ENCODE measurements at places on chromosomes 16 and 17.

- peaks cover 3% of the 10 kb centered on the region for H3K4me1 ChIP-seq
- peaks cover 22% of the 10 kb centered on the region for H3K27me3 ChIP-seq
- peak within 1 kb of the TSS; percentile 78 for H3K4me3 ChIP-seq
- no peaks in the 10 kb centered on the region for H3K36me3 ChIP-seq
- DNase-seq: no peak
Measured at GRCh38 chr16:30010844-30011713, at the start of gene DOC2A. Gene DOC2A, minus strand, starts transcription at chr16:30011027. Its CDS starts 805 bp downstream, at chr16:30010222.

GRCh38 chr17:29115961-29116803 is 64.0 kb downstream of the MYO18A start:
- H3K36me3 ChIP-seq: peaks cover 44% of the 10 kb centered on the region
- H3K27ac ChIP-seq: no peak overlapping the region

- peak overlapping the region; percentile 94 for H3K4me3 ChIP-seq
- DNase-seq: peak; percentile 28
- H3K27me3 ChIP-seq: no peaks in the 10 kb centered on the region
- H3K4me1 ChIP-seq: peaks cover 15% of the 10 kb centered on the region
- H3K36me3 ChIP-seq: peaks cover 25% of the 10 kb centered on the region
Measured at GRCh38 chr17:7393613-7394451, 493 bp downstream of the PLSCR3 start.

- no peaks in the 10 kb centered on the region for H3K36me3 ChIP-seq
- peak overlapping the region; percentile 62 for H3K27ac ChIP-seq
- peak overlapping the region; percentile 45 for H3K4me3 ChIP-seq
- peak; percentile 14 for DNase-seq
Measured at GRCh38 chr16:19804538-19805323, 79.9 kb downstream of the GPRC5B start.

DNA sequence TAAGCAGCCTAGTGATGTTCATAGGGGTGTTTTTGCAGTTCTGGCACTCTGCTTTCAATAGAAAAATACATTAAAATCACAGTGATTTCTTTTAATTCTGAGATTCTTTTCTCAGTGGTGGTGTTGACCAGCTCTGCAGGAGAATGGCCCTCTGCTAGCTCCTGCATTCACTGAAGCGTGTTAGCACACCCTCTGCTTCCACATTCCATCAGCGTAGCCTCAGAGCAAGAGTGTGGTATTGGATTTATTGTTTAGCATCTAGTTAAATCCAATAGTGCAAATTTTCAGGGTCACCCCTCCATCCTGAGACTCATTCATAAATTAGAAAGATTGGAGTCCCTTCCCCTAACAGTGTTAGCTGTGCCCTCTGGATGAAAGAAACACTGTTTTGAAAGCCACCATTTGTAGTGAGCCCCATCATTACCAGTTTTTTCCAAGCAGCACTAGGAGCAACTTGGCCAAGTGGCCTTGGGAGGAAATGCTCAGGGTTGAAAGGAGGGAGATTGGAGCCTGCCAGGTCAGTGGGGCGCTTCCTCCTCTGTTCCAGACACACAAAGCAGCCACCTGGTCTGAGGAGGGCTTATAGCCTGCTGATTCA is 45.7 kb downstream of the B9D1 start:
- H3K36me3 ChIP-seq: peaks cover 3% of the 10 kb centered on the region
- H3K4me1 ChIP-seq: peaks cover 7% of the 10 kb centered on the region
- H3K27ac ChIP-seq: no peak overlapping the region
- H3K4me3 ChIP-seq: no peak overlapping the region
- H3K27me3 ChIP-seq: peaks cover 2% of the 10 kb centered on the region

DNA sequence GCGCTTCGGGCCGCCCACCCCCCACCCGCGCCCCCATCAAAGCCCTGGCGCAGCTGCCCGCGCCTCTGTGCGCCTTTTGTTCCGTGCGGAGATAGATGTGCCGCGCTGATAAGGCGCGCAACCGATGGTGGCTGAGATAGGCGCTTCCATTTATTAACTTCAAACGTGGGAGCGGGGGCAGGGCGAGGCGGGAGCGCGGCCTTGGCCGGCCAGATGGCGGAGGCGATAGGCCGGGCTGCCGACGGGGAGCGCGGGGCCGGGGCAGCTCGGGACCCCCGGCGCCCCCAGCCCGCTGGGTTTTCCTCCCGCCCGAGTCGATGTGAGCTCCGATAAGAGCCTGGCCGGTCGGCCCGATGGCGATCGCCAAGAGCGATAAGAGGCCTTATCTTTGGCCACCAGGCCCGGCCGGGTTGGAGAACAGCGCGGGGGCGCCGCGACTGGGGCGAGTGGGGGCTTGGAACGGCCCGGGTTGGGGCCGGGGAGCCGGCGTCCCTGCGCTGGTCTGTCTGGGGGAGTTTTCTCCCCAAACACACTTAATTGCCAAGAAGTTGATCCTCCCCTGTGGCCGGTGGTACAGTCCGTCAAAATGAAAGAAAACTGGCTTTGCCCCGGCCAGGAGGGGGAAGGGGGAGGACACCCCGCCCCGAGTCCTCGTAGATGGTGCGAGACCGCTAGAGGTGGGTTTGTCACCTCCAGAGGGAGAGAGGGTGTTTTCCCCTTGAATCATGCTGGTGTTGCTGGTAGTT is 2.7 kb downstream of the ZFPM1 start:
- peaks cover 6% of the 10 kb centered on the region for H3K27me3 ChIP-seq
- H3K4me1 ChIP-seq: peaks cover 28% of the 10 kb centered on the region
- peak overlapping the region; percentile 91 for H3K27ac ChIP-seq

- no peaks in the 10 kb centered on the region for H3K27me3 ChIP-seq
- H3K27ac ChIP-seq: no peak overlapping the region
Measured at GRCh38 chr17:61140081-61140786, 259.4 kb upstream of the TBX2 start.

GRCh38 chr17:5539286-5539685 is 45.0 kb downstream of the NLRP1 start:
- no peaks in the 10 kb centered on the region for H3K27me3 ChIP-seq
- no peak for DNase-seq
- no peak overlapping the region for H3K4me3 ChIP-seq
- no peaks in the 10 kb centered on the region for H3K4me1 ChIP-seq
- H3K36me3 ChIP-seq: peaks cover 46% of the 10 kb centered on the region
- no peak overlapping the region for H3K27ac ChIP-seq

DNA sequence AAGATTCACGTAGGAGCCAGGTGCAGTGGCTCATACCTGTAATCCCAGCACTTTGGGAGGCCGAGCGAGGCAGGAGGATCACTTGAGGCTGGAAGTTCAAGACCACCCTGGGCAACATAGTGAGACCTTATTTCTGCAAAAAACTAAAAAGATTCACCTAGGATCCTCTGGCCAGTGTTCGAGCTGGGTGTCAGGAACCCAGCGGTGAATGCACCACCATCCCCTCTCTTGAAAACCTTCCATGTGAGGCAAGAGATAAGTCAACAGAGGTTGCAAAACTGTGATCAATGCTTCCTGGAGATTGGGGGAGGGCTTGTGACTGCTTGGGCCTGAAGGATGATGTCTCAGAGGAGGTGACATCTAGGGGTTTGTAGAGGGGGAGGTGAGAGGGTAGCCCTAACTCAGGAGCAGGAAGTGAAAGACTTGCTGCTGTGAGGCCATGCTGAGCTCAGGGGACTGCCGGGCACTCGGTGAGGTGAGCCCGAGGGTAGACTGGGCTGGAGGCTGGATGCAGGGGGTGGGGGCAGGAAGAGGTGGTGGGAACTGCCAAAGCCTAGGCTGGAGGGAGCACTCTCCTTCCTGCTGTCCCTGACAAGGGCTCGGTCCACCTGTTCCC is 11.7 kb downstream of the GJD3 start:
- peaks cover 42% of the 10 kb centered on the region for H3K36me3 ChIP-seq
- H3K4me3 ChIP-seq: no peak overlapping the region
- H3K27ac ChIP-seq: peak overlapping the region; percentile 12
- DNase-seq: no peak

DNA sequence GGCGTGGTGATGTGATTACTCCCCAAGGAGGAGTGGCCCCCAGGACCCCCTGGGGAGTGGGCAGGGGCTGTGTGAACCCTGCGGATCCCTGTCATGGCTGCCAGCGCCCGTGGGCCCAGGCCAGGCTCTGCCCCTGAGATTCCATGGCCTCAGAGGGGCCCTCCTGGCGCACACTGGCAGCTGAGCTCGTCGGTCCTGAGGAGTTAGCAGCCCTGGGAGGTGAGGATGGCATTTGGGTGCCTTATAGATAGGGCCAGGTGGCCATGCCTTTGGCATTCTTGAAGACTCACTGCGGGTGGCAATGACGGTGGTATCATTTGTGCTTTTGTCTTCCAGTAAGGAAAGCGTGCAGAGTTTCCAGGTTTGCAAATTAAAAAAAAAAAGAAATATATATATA is 146.8 kb upstream of the GSE1 start:
- DNase-seq: no peak
- H3K27me3 ChIP-seq: peaks cover 24% of the 10 kb centered on the region
- peaks cover 2% of the 10 kb centered on the region for H3K4me1 ChIP-seq

- no peaks in the 10 kb centered on the region for H3K27me3 ChIP-seq
- H3K4me3 ChIP-seq: no peak overlapping the region
- DNase-seq: no peak
- H3K4me1 ChIP-seq: peaks cover 2% of the 10 kb centered on the region
Measured at GRCh38 chr16:30592871-30593270, 7.4 kb upstream of the ZNF785 start.

DNA sequence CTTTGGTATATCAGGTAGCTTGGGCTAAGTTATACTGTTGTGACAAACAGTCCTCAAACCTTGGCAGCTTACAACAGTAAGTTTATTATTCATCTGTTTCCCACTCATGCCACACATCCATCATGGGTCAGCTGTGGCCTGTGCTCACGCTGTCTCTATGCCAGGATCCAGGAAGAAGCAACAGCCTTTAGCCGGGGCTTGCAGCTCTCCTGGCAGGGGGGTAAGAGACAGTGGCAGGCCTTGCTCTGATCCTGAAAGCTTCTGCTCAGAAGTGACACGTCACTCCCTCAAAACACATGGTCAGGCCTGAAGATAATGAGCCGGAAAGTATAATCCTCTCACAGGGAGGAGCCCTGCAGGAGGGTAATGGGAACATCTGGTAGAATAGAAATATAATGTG is 377.6 kb downstream of the CPPED1 start:
- H3K27ac ChIP-seq: no peak overlapping the region
- peaks cover 8% of the 10 kb centered on the region for H3K4me1 ChIP-seq
- H3K36me3 ChIP-seq: no peaks in the 10 kb centered on the region

DNA sequence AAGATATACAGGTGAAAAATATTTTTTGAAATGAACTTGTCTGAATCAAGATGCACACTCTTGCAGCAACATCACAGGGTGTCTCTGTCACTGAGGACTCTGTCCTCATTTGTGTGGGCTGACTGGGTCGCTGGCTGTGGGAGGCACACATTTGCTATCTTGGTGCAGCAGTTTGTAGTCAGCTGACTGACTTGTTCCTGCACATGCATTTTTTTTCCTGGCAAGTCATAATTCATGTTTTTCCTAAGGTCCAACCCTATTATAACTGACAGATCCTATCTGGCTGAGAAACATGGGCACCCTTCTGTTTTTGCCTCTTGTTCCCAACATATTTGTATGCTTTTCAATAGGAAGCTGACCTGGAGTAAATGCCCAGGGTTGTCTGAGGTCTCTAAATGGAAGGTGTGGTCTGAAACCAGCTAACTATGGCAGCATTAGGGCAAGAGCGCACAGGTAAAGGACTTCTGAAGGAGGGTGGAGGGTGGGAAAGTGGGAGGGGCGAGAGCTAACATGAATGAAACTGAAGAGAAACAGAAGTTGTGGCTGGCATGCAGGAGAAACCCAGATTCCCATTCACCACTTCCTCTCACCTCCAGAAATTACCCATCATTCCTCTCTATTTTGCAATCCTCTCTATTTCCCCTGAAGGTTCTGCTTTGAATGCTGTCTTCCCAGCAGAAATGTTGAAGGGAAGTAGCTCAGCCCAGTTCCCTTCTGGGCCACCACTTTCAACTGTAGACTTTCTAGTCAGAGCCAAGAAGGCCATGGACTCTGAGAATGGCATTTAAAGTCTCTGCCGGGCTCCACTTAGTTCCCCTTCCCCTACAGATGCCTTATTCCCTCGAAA is 166.1 kb downstream of the PRKCA start:
- peaks cover 46% of the 10 kb centered on the region for H3K36me3 ChIP-seq
- peaks cover 60% of the 10 kb centered on the region for H3K4me1 ChIP-seq
- H3K4me3 ChIP-seq: no peak overlapping the region

DNA sequence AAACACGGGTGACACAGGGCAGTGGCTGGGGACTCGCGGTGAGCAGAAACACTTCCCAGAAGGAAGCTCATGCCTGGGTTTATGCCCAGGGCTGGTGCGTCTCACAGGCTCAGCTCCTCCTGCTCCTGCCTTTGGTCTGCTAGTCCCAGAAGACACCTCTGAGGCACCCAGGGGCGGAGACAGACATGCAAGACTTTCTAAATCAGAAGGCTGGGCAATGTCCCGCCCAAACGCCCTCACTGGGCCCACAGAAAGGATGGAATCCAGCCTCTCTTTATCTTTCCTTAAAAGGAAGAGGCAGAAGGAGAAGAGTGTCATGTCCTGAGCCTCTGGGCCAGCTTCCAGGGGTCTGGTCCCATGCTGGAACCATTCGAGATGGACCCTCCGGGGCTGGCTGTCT is 197.7 kb upstream of the RPL38 start:
- H3K27me3 ChIP-seq: peaks cover 16% of the 10 kb centered on the region
- H3K36me3 ChIP-seq: no peaks in the 10 kb centered on the region
- H3K4me3 ChIP-seq: no peak overlapping the region
- no peak overlapping the region for H3K27ac ChIP-seq

DNA sequence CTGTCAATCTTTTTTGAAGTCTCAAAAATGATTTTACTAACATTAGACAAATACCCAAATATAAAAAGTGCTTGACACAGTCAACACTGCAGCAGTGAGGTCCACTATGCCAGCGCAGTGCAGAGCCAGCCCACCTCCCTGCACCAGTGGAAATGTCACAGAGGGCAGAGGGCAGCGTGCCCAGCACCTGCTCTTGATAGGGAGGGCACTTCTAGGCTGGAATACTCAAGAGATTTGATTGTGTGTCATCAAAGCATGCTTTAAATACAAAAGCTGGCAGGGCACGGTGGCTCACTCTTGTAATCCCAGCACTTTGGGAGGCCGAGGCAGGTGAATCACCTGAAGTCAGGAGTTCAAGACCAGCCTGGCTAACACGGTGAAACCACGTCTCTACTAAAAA is 136.0 kb downstream of the ANKRD11 start:
- peaks cover 40% of the 10 kb centered on the region for H3K36me3 ChIP-seq
- H3K4me1 ChIP-seq: peaks cover 69% of the 10 kb centered on the region
- no peak overlapping the region for H3K4me3 ChIP-seq
- H3K27ac ChIP-seq: peak overlapping the region; percentile 7
- no peak for DNase-seq

GRCh38 chr17:72604518-72604917 is 483.7 kb downstream of the SOX9 start:
- H3K36me3 ChIP-seq: no peaks in the 10 kb centered on the region
- H3K27ac ChIP-seq: no peak overlapping the region

- H3K4me3 ChIP-seq: peak overlapping the region; percentile 96
- no peak for DNase-seq
- peaks cover 38% of the 10 kb centered on the region for H3K36me3 ChIP-seq
- peak overlapping the region; percentile 8 for H3K27ac ChIP-seq
- peaks cover 4% of the 10 kb centered on the region for H3K27me3 ChIP-seq
- peaks cover 35% of the 10 kb centered on the region for H3K4me1 ChIP-seq
Measured at GRCh38 chr17:16383216-16383615, 2.3 kb downstream of the UBB start.

DNA sequence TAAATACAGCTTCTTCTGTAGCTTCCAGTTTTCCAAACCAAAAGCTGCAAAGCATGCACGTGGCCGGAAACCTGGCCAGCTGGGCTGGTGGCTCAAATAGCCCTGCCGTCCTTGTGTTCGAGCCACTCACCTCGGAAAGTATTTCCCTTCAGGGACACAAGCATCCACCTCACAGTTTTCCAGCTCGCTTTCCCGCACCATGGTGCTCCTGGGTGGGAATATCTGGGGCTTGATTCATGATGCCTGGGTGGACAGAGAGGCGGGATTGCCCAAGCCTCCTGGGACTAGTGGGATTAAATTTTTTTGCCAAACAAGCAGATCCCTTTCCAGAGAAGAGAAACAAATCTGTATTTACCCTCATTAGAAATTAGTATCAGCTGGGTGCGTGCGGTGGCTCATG is 7.1 kb upstream of the MVD start:
- H3K4me3 ChIP-seq: no peak overlapping the region
- peaks cover 2% of the 10 kb centered on the region for H3K4me1 ChIP-seq
- no peak overlapping the region for H3K27ac ChIP-seq
